Upper lobe of right lung (tissue), 1 donor: ENCODE measurements at places on chromosomes 12 and 14.

DNA sequence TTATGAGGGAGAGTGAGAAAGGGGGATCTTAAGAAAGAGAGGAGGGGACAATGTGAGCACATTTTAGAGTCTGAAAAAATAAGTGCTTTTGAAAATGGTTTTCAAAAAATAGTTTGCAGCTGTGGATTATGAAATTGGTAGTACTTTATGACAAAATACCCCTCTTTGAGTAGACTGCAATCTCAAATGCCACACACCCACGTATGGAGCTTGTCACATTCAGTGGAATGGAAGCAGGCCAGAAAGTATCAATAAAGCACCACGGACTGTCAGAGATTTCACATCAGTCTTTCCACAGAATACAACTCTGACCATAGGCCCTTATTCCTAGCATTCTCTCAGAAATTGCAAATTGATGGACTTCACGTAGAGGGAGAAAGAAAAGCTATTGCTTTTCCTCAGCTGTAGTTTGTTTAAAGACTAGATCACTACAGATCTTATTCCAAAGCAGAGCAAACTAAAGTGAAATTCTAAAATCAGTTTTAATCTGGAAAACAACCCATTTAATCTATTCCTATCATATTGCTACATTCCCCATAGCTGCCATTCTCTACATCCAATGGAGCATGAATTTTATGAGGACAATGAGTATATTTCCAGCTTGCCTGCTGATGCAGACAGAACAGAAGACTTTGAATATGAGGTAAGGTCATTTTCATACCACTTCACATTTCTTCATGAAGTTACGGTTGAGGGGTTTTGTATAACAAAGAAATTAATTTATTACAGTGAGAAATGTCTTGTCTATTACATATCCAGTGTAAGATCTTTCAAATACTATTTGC lies 321.3 kb downstream of the PDZRN4 start:
- no peak for DNase-seq

DNA sequence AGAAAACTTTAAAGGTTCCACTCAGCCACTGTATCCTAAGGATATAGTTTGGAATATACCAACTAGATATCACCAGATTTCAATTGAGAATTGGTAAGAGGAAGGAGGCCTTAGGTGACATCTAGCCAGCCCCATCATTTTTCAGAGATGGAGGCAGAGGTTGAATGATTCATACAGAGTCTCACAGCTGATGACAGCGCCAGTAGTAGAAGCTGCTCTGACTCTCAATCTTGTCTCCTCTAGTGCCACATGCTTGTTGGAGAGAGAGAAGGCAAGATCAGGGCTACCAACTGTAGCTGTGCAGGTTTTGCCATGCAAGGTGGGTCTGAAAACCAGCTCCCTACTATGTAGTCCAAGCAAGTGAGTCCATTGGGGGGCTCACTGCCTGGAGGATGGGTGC lies 6.1 kb downstream of the FRMD6 start:
- DNase-seq: no peak

- no peak for DNase-seq
Measured at GRCh38 chr12:123983822-123984485, 10.9 kb downstream of the ZNF664 start.

GRCh38 chr12:4648104-4648500 lies 749 bp downstream of the AKAP3 start:
- no peak for DNase-seq

GRCh38 chr14:49505041-49505766 lies 81.0 kb downstream of the RPS29 start:
- no peak for DNase-seq

GRCh38 chr12:48351022-48351708 lies 446 bp upstream of the ZNF641 start:
- DNase-seq: no peak

DNA sequence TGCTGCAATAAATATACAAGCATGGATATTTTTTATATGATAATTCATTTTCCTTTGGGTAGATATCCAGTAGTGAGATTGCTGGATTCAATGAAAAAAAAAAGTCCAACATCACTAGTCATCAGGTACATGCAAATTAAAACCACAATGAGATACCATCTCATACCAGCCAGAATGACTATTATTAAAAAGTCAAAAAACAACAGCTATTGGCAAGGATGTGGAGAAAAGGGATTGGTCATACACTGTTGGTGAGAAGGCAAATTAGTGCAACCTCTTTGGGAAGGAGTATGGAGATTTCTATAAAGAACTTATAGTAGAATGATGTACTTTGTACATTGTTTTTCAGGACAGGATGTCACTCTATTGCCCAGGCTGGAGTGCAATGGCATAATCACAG lies 531.2 kb upstream of the MGAT4C start:
- DNase-seq: no peak

- DNase-seq: no peak
Measured at GRCh38 chr12:85568395-85569103, 267.7 kb downstream of the RASSF9 start.

DNA sequence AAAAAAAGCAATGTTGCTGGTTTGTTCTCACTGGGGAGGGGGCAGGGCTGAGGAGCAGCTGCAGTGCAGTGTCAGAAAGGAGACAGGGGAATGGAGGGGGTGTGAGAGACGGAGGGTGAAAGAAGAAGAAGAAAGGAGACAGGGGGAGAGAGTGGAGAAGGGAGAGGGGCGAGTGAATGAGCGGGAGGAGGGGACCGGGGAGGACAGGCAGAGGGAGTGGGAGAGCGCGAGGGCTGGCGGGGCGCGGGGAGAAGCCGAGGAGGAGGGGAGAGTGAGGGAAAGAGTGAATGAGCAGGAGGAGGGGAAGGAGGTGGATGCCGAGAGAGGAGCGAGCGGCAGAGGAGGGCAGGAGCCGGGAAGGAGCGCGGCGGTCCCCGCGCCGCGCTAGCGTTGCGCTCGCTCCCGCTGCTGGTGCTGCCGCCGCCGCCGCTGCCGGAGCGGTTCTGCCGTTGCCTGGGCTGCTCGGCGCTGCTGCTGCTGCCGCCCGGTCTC lies at the start of gene NOVA1:
Gene NOVA1 (minus strand): TSS at position 445 of the 492 bp plus-strand sequence. CDS start 597 bp downstream, outside the sequence.
- DNase-seq: no peak

- DNase-seq: no peak
Measured at GRCh38 chr14:61652526-61653262, 42.6 kb upstream of the HIF1A start.

GRCh38 chr14:84688297-84689025 lies 841.5 kb upstream of the FLRT2 start:
- DNase-seq: no peak

- DNase-seq: no peak
Measured at GRCh38 chr12:46847001-46847400, 21.2 kb upstream of the SLC38A4 start.
